ENCODE measurements at places on chromosomes 13 and 19.

DNA sequence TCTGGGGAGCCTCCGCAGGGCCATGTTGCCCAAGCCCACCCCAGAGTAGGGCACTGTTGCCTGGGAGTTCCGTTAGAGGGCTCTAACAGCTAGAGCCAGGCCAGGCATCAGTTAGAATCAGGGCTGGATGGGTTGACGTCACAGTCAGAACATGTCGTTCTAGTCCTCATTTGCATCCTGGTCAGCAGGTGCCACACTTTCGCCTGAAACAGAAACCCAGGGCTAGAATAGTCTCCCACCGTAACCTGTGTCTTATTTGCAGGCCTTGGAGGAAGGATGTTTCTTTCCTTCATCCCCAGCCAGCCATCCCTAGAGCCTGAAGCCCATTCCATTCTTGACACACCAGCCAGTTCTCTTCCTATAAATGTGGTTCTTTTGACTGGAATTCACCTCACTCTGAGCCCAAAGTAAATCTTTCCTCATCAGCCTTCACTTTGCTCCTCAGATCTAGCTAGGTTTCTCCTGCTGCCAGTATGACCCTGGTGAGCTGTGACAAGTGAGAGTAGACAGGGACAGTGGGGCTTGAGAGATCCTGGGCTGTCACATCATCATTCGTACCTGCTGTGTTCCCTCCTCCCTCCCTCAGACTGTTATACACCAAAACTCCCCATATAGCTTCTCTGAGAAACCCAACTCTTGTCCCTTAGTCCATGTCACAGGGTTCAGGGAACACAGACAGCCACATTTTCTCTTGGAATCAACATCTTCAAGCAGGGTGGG, 12.2 kb upstream of the CCDC97 start:
- no peak for DNase-seq

GRCh38 chr13:72782717-72783116, 784 bp downstream of the PIBF1 start:
- no peak for DNase-seq

GRCh38 chr19:18919086-18919899, at the start of the genes COPE and DDX49:
Gene COPE (minus strand): TSS chr19:18919387. CDS start chr19:18919348, 39 bp downstream.
Gene DDX49 (plus strand): TSS chr19:18919715. CDS start chr19:18919742, 27 bp downstream.
- DNase-seq: peak; percentile 96

GRCh38 chr13:113008851-113009250, 39.8 kb downstream of the MCF2L start:
- no peak for DNase-seq

DNA sequence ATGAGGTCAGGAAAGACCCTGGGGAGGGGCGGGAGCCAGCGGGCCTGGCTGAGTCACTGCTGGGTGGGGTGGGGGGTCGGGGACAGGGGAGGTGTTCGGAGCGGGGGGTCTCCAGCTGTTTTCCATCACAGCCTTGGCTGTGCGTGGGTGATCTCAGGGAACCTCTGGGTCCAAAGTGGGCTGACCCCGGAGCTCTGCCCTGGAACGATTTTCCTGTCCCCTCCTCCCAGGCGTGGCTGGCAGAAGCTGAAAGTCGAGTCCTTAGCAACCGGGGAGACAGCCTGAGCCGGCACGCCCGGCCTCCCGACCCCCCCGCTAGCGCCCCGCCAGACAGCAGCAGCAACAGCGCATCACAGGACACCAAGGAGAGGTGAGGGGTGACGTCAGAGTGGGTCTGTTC, 10.6 kb downstream of the TRIP10 start:
- DNase-seq: no peak

GRCh38 chr19:35041548-35042055, at the start of gene HPN:
Gene HPN (plus strand): TSS chr19:35041721. CDS start chr19:35042507, 786 bp downstream.
- DNase-seq: no peak

DNA sequence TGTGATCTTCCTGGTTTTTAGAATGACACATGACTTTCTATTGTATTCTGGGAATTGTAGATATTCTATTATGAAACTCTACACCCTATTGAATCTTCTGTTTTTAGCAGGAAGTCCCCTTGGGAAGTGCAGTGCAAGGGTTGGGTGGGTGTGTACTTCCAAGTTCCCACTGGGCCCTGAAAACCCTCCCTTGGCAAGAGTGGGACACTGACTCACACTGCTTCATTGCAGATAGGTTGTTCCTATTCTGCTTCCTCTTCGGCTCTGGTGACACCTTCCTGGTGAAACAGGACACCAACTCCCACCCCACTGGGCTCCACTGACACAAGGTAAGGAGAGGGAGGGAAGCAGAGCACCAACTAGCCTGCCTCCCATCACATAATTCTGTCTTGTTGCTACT, 121.8 kb downstream of the KCTD12 start:
- DNase-seq: no peak

Data from NCI-H2107 (cell line).